Neural crest cell (in vitro differentiated cells): ENCODE measurements at places on chromosomes 1 and 21.
A peak's percentile ranks its signal among the peaks of the same experiment; 100 is the strongest.

DNA sequence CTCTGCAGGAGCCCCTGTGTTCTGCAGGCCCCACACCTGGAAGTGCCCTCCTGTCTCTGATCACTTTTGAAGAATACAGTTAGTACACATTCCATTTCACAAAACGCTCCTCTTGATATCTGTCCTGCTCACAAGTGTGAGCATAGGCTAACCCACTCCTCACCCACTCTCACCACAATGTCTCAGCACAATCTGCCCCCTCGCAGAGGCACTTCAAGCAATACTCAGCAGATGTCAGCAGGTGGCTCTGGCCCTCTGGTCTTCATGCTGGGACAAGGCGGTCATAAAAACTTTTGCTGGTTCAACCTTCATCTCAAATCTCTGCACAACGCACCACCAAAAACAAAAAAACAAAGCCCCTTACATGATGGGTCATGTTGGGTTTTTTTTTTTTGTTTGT lies 671.2 kb downstream of the MATN1 start:
- DNase-seq: no peak

DNA sequence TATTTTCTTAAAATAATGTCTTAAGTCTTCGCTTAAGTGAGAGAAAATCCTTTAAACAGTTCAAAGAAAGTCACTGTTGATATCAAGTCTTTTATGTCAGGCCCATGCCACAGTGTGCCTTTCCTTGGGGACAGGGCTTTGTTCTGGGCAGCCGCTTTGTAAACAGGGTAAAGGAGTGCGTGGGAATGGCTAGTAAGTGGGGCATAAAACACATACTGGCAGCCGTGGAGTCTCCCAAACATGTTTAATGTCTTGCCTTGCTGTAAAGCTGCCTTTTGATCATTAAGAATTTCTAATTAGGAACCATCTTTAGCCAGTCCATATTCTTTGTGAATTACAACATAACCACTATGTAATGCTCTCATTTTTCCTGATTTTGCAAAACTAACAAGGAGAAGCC lies 99.7 kb downstream of the PHTF1 start:
- no peak for DNase-seq

DNA sequence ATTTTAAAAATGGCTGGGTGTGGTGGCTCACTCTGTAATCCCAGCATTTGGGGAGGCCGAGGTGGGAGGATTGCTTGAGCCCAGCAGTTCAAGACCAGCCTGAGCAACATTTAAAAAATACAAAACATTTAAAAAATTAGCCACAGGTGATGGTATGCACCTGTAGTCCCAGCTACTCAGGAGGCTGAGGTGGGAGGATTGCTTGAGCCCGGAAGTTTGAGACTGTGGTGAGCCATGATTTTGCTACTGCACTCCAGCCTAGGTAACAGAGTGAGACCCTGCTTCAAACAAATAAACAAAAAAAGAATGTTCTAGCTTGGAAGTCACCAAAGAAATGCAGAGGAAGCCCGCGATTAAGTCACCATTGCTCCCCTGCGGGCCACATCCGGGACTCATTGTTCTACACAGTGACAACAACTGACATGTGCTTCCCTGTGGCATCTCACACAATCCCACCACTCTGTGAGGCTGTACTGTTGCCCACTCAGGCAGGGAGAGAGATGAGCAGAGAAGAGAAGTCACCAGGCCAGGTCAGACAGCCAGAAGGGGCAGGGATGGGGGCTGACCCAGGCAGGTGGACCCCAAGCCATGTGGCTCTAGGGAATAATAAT lies 18.4 kb upstream of the SPATC1L start:
- DNase-seq: no peak

DNA sequence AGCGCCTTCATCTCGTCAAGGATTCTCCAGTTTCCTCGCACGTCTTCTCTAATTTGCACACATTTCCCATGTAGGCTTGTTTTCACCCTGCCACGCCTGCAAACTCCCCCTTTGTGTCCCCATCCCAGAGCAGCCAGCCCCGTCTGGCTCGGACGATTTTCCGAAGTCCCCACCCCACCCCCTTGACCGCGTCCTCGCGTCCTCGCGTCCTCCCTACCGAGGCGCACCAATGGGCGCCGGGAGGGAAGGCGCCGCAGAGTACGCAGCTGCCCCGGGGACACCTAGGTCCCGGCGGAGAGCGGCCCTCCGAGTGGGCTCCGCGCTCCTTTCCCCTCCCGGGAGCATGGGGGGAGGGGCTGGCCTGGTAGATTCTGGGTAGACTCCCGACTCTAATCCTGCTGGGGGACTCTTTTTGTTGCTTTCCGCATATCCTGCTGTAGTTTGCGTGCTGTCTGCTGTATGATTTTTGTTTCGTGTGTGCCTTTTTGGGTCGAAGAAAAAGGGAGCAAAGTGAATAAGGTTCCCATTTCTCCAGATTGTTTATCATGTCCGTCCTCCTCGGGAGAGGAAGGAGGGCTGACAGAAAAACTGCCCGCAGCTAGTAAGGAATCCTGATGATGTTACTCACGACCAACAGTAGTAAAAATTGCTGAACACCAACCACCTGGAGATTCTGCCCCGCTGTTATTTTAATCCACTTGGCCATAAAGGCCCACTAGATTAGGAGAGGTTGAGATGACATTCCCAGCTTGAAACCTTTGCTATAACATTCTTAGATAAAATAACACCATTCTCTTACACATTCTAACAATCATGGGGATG lies 1.5 kb downstream of the CACHD1 start:
- peak; percentile 50 for DNase-seq

- peak; percentile 52 for DNase-seq
Observed at GRCh38 chr1:162696286-162696862, 64.1 kb downstream of the DDR2 start.

DNA sequence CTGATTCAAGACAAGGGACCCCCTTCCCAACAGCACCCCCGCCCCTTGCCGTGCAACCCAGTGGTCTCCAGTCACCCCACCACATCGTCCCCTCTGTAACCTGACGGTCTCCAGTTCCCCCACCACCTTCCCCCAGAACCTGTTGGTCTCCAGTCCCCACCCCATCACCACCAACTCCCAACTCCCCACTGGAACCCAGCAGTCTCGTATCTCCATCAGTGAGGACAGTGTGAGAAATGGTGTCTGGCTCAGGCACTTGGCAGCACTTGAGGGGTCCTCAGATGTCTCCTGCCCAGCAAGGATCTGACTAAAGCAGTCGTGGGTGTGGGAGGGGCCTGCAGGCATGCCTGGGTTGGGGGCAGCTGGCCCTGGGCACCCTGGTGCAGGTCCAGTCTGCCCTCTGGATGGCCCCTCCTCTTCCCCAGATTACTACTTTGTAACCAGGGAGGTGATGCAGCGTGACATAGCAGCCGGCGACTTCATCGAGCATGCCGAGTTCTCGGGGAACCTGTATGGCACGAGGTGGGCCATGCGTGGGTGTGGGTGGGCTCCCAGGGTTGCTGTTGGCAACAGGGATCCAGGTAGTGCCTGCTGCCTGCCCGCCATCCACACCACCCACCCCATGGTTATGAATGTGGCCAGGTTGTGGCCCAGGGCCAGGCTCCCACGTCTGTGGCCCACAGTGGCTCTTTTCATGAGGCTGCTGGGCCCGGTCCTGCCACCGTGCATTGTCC lies 3.1 kb upstream of the GJC2 start:
- no peak for DNase-seq

DNA sequence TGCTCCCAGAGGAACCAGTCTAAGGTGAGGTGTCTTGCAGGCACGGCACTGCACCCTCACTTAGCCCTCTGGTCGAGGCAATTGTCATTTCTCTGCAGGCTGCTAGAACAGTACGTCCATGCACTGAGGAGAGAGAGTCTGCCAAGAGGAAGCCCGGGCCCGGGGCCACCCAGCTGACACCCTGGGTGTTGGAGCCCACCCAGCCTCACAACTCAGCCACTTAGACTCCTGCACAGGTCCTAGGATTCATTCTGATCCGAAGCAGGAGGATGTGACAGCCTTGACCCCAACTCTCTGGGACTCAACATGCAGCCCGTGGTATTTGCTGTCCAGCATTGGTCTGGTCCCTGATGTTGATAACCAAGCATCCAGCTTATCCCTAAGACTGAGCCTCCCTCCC lies 111.9 kb downstream of the ADSS2 start:
- no peak for DNase-seq

DNA sequence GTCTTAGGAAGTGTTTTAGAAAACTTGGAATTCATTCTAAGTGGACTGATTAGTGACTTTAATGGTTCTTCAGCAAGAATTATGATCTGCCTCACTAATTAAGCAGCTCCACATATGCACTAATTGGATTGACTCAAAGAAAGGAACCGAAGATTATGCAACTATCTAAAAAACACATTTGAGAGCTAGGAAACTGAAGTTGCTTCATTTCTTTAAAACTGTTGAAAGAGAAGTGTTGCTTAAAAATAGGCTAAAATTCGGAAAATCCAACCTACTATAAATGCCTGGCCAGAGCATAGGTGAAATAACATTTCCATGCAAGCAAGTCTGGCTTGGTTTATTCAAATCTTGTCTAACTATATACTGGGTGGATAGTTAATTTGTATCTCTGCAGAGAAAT lies 502.9 kb upstream of the ZRANB2 start:
- DNase-seq: no peak

DNA sequence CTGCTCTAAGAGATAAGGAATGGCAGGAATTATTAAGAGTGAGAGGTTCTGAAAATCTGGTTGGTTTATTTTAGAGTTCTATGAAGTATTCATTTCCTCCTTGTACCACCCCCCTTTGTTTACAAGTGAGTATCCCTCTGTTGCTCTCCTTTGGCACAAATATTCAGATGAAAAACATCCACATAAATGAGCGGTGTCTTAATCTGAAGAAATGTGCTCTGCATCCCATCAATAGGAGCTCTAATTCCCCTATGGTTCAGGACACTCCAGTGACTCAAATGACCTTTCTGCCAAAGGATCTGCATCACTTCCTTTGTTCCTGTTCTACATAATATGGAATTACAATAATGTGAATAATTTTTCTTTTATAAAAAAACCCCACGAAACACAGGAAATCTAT lies 16.6 kb downstream of the DDAH1 start:
- no peak for DNase-seq

DNA sequence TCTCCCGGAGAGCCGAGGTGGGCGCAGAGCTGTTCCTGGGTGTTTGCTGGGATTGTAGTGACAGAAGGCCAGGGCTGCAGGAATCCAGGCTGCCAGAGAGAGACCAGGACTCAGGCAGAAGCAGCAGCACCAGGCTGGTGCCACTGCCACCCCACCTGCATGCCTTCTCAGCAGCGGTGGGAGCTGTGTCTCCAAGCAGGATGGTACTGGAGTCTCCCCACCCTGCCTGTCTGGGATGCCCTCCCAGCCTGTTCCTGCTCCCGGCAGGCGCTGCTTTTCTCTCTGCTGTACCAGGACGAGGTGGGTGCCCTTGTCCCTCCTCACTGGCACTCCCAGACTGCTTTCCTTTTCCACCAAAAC lies 4.5 kb upstream of the HES4 start:
- DNase-seq: no peak

DNA sequence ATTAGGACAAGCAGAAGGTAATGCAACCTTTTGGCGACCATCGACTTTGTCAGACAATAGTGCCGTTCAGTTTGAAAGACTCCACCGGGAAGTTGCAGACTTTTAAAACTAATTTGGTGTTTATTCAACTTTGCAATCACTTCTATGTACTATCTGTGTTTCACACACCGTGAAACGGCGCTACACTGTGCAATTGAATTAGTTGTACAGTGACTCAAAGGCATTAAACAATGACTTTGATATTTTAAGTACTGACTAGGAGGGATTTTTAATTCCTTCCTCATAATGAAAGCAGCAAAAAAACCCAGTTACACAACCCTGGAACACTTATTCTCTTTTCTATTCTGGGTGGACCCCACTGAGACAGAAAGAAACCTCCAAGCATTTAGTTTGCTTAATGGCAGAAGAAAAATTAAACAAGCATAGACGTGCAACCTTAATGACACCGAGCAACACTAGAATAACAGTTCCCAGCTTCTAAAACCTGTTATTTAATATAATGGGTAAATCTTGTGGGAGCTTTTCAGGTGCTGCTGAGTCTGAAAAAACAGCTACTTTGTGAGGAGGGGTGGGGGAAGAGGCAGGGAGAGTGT lies 176.8 kb downstream of the LMO4 start:
- no peak for DNase-seq

GRCh38 chr1:53653631-53654030 lies 85.3 kb downstream of the GLIS1 start:
- DNase-seq: no peak

- DNase-seq: no peak
Observed at GRCh38 chr1:87805666-87806378, 477.1 kb downstream of the LMO4 start.

DNA sequence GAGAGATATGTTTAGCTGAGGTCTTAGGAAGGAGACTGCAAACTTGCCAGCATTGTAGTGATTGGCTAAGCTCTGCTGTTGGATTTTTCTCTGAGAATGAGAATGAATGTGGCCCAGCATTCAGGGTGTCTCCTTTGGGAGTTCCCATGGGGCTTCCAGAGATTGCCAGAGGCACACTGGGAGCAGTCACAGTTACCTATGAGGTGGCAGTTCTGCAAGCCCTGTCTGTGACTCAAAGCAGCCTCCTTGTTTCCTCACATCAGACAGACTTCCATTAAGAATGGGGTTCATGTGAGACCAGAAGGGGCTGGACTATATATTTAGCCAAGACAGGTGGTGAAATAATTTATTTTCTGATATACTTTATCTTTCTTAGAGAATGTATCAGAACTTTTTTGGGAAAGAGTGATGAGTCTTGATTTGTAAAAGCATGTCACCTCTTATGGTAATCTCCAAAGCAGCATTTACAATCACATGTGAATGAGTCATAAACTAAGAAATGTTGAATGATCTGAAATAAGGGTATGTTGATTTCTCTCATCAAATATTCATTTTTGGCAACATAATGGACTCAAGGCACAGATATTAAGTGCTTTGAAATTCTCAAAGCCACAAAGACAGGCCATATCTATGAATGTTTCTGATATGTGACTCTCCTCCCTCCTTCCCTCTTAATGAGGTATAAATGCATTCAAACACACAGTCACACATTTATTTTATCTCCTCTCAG lies 9.5 kb upstream of the SLC19A2 start:
- no peak for DNase-seq

DNA sequence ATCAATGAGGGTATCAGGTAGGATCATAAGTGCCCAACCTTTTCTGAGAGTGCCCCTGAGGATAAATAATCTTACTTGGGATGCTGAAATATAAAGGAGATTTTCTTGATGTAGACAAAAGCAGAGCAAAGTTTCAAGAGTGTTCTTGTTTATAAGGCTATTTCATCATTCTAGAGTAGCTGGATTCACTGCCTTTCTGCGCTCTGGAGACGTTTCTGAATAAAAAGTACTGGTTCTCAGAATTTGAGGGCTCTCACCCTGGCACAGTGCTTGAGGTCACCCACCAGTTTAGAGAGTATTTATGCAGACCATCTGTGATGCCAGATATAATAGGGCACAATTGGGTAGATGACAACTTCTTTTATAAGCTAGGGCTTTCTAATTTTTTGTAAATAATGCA lies 103.3 kb downstream of the GDAP2 start:
- DNase-seq: no peak

GRCh38 chr1:181482001-181482430 lies 1.3 kb upstream of the CACNA1E start:
- no peak for DNase-seq

GRCh38 chr1:232968965-232969364 lies 18.6 kb downstream of the NTPCR start:
- DNase-seq: no peak
